ENCODE measurements at places on chromosomes 5 and 9.

DNA sequence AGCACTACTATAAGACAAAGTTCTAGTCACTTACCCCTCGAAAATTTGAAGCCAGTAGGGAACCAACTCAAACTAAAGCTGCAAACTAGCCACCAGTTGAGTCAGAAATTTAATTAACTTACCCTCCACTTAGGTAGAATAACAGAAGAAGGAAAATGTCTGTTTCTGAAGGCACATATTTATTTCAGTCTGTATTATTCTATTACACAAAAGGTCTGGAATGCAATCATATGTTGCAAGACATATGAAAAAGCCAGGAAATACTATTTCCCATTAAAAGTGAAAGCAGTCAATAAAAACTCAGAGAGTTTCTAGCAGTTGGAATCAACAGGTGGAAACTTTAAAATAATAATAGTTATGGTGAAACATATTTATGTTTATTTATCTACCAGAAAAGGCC is 79.2 kb upstream of the SLCO4C1 start:
- no peak for DNase-seq

GRCh38 chr9:130640681-130641080 is 23.7 kb upstream of the PRDM12 start:
- DNase-seq = no peak

DNA sequence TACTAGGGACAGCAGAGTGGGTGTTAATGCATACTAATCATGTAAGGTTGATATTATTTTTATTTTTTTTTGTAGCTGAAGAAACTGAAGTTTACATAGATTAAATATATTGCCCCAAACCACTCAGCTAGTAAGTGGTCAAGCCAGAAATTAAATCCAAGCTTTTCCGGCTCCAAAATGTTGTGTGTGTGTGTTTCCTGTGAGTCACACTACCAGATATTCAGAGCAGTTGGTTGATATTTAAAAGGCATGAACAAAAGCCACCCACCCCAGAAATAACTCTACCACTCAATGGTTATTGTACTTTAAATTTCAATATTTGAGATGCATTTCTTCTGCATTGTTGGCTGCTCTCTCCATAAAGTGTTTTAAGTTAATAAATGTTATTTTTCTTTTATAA is 29.5 kb downstream of the KCNN2 start:
- no peak for DNase-seq

DNA sequence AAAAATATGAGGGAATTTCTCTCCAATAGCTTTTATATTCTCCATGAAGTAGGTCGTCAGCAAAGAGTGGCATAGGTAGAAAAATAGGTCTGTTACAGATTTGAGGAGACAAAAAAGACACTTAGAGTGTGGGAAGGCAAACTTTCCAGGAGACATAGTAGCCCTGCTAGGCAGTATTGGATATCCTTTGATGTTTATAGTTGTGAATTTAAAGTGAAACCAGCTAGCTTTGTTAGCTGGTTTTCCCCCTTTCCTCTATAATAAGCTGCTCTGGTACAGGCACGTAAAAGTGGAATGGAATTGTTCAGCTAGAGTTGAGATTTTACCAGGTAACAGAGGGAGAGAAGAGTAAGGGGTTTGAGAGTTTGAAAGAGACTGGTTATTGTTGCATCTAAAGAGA is 17.1 kb upstream of the APC start:
- no peak for DNase-seq

GRCh38 chr5:143386725-143387124 is 16.8 kb downstream of the NR3C1 start:
- DNase-seq = no peak

- DNase-seq = no peak
Observed at GRCh38 chr5:97022898-97023297, 87.0 kb downstream of the LNPEP start.
